ENCODE measurements at places on chromosomes 7 and 10. TPM values are rescaled to one million over a fixed set of nuclear protein-coding genes. Genes with fewer than 3 reads are reported as not detected.

Gene CPED1
- total RNA-seq: 112 TPM

Gene EPHA1
- not detected for total RNA-seq

Gene PLA2G12B
- not detected for total RNA-seq

DNA sequence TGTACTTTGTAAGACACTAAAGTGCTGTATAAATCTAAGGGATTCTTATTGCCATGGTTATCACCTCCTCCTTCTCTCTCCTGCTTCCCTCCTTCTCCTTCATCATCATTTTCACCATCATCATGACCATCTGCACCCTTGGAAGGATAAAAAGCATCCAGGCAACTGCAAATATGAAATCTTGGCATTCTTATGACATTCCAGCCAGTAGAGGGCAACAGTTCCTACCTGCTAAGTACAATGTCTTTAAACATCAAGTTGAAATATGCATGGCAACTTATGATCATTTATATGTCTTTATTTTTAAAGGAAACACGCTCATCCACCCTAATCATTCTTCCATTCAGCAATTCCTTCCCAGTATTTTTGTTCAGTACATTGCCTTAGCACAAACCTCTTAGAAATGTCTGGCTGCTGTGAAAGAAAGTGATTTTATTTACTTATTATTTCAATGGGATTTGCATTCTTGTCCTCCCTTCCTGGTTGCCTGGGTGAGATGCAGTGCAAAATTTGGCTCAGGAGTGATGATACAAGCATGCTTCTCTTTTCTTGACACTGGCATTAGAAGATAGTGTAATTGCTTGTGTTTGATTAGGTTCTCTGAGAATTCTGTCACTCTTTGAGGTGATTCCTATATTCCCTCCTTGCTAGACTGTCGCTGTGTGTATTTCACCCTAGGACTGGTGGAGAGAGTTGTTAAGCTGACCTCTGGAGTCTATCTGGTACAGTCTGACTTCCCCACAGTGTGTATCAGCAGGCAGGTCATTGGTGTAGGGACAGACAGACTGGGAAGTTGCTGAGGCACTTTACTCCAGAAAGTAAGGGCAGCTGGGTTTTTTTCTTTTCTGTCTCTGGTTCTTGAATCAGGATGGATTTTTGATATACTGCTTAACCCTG lies 188.5 kb upstream of the BMPER start:
- peak; percentile 27 for DNase-seq

Gene FAM24A
- total RNA-seq: not detected

- no peak for DNase-seq
Observed at GRCh38 chr7:33742999-33743587, 162.2 kb upstream of the BMPER start.

DNA sequence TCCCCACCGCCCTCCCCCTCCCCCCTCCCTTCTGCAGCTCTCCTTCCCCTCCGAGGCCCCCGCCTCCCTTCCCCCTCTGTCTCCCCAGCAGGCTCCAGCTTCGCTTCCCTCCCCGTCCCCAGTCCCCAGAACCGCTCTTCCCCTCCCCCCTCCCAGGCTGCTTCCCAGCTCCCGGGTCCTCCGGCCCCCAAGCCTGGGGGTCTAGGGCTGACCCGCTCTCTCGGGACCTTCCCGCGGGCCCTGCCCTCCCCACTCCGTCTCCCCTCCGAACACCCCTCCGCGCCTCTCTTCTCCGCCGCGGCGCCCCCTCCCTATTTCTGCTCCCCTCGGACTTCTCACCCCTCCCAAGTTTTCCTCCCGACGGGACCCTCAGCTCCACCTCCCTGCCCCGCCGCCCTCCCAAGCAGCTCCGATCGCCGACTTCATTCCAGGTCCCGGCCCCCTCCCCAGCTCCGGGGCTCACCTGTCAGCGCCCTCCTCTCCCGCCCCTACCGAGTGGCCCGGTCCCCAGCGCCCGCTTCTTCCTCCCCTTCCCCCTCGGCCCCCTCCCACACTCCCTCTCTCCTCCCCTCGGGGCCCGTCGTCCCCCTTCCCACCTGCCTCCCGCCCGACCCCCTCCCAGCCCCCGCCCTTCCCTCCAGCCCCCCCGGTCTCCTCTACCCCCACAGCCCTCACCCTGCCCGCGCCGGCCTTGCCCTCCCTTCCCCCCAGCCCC lies 990 bp downstream of the ZNF467 start:
- no peak for DNase-seq

DNA sequence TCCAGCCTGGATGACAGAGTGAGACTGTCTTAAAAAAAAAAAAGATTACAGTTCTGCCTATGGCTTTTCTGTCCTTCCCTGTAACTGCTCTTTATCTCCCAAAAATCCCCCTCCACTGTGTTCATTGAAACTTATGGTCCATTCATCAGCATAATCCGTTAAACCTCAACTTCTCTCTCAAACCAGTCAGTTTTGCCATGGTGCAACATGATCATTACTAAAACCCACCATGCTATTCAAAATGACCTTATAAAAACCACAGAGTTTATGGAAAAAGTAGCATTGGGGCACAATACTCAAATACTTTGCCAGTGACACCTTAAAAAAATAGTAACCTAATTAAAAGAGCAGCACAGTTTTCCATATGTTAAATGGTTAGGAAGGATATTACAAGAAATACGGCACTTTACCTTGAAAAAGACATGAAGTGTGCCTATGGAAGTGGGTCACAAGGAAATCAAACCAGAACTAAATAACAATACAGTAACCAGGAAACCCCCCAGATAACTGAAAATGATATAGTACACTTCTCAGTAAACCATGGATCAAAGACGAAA lies 74.0 kb upstream of the ST8SIA6 start:
- no peak for DNase-seq

DNA sequence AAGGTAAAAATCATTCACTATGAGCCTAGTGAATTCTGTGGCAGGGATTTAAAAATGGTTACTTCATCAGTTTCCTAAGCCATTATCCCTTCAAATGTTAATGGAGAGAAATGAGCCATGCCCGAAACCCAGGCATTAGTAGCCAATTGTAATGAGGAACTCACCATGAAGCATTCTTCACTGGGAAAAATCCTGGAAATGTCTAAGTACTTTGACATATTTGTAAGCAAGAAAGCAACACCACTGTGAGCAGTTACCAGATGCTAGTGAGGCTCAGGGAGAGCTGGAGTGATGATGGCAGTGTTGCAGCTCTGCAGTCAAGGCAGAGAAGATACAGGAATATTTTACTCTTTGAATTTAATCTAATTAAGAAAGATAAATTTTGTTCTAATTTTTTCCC lies 220.0 kb upstream of the MBL2 start:
- no peak for DNase-seq
